ENCODE measurements at places on chromosomes 6 and 20.

GRCh38 chr6:21678990-21679389 lies 85.4 kb downstream of the SOX4 start:
- DNase-seq = no peak

DNA sequence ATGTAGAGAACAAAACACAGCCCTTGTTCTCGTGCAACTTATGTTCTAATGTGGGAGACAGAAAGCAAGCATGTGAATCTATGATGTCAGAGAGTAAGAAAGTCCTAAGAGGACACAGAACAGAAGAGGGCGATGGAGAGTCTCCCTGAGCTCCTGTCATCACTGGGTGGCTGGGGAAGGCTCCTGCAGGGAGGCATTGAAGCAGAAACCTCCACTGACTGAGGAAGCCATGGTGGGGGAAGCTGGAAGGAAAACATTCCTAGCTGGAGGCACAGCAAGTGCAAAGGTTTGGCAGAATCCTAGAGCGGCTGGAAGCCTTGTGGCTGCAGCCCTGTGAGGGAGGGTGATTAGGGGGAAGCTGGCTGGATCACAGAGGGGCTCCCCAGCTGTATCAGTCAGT lies 248.0 kb downstream of the CDH26 start:
- peak; percentile 22 for DNase-seq

DNA sequence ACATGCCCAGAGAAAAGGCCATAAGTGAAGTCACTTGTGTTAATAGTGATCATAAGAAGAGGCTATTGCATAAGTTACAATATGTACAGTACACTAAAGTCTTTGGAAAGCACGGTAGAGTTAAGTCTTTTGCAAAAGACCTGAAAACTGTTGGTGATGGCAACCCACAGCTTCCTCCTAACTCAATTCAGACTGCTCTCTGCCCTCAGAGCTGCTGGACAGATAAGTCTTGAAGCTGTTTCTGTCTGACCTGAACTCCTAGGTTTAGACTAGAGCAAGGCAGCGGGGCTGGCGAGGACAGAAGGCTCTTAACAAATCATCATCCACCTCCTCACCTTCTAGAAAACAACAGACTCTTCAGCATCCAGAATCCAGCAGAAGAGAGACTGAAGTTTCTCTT lies 125.4 kb downstream of the CD24 start:
- no peak for DNase-seq

DNA sequence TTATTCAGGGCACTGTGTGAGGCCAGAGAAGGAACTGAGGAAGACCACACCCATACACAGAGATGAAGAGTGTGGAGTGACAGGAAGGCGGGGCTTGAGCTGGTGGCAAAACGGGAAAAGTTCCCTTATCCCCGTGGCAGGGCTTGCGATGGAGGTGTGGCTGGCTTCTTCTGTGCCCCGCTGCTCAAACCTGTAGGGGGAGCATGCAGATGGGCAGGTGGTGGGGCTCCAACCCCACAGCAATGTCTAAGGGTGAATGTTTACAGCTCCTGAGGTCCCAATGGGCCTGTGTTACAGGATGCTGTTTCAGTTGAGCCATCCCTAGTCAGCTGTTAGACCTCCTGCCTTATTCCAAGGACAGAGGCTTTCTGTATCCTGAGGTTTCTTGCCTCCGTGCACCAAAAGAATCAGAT lies 105.9 kb downstream of the LY86 start:
- peak; percentile 47 for DNase-seq

DNA sequence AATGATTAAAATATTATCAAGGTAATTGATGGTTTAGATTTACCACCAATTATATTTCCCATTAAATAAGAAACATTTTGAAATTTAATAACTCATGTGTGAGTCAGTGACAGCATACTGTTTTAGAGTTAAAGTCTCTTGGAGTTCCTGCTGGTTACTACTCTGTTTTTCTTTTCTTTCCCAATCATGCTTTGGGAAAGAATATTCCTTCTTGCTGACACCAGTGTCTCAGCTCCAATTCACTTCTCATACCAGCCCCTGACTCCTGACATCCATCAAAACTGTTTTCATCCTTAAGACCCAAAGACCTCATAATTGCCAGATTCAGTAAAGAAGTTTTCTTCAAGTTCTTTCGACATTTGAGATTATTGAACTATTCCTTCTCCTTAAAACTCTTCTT lies 50.3 kb downstream of the AIG1 start:
- DNase-seq = no peak

DNA sequence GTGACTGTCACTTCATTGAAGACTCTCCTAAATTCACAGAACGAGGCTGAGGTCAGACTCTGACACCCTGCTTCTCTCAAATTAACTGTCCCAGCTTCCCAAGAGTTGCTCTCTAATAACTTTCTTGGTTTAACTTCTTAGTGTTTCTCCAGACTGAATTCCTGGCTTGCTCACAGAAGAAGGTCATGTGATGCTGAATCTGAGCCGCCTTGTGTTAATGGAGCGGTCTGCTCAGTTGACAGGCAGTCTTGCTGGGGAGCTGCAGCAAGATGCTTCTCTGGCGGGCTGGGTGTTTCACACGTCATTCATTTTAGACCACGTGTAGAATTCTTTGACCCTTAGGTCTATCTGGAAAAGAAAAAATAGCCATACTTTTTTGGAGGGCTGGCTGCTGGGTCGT lies 107.3 kb downstream of the FOXO3 start:
- no peak for DNase-seq

DNA sequence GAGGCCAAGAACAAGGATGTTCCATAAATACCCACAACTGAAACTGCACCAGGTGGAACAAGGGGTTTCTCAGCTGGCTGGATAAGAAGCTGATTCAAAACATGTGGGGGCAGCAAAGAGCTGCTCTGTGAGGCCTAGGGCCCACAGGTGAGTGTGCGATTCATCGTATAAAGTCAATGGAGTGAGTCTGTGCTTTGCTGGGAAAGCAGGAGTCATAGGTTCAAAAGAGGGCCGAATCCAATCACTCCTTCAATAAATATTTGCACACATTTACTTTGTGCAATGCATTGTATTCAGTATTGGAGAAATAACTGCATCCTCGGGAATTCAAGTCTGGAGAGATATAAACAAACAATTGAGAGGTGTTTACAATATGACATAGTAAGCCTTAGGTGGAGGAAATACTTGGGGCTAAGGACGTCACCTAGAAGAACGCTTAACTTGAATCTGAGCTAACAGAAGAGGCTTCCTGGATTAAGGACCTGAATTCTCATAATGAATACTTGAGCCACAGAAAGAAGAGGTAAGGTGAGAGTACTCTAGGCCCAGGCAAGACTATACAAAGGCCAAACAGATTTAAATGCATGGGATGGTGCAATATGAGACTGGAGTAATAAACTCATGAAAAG lies 83.7 kb upstream of the TMEM30A start:
- DNase-seq = no peak

DNA sequence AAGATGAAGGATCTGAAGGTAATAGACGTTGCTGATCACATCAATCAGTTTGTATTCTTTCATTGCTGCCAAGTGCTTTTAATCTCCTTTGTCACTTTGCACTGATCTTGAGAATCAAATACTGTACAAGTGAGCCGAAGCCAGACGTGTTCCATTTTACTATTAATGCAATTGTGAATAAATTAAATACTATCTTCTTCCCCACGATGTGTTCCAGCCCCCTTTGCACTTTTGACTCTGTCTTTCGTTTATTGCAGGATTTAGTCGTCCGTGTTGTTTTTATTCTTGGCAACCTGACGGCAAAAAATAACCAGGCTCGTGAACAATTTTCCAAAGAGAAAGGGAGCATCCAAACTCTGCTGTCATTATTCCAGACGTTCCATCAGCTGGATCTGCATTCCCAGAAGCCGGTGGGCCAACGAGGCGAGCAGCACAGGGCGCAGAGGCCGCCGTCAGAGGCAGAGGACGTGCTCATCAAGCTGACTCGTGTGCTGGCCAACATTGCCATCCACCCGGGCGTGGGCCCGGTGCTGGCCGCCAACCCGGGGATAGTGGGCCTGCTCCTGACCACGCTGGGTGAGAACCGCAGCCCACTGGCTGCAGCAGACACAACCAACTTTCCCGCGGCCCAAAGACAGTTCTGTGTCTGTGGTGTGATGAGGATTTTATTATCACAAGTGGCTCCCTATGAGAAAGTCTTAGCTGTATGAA lies 104.7 kb downstream of the ARMC2 start:
- DNase-seq = no peak

DNA sequence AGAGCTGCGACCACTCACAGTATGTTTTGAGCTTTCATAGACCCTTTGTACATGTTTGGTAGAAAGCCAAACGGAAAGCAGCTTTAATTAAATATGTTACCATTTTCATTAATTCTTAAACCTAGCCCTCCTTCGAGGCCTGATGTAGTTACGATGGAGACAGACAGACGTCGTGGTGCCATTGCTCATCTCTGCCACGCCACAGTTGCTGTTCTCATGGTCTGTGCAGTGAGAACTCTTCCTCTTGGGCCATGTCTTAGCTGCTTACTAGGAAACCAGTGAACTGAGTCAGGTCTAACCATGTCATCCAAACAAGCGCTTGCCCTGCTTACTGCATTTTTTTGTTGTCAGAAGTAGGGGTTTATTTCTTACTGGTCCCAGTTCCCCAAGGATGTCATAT lies 62.8 kb downstream of the SNX9 start:
- DNase-seq = no peak

DNA sequence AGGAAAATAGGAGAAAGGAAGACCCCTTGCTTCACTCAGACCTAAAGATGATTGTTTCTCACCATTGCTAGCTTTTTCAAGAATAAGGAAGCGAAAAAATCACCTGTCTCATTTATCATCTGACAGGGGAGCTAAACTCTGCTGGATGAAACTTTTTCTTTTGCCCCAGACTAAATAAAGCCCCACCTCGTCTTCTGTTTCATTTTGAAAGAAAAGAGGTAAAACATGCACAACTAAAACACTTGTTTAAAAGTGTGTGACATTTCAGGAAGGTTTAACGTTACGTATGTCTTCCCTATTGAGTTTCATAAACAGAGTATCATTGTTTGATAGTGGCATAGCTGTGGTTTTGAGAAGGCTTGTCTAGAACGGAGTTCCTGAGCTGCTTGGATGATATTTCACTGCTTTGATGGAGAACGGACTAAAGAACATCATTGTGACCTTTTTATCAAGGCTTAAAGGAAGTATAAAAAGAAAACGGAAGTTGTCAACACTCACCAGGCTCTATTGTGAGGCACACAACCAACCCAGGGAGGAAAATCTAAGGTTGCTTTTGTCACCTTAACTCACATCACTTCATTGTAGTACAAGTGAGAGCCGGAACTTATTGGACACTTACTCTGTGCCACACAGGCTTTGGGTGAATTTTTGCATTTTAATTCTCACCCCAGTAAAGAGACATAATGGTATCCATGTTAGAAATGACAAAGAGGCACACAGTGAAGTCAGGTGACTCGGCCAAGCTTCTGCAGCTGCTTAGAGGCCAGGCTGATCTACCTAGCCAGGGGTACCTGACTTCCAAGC lies 29.5 kb downstream of the TSHZ2 start:
- DNase-seq = no peak

- DNase-seq = no peak
Observed at GRCh38 chr6:148425443-148425842, 82.8 kb downstream of the SASH1 start.

DNA sequence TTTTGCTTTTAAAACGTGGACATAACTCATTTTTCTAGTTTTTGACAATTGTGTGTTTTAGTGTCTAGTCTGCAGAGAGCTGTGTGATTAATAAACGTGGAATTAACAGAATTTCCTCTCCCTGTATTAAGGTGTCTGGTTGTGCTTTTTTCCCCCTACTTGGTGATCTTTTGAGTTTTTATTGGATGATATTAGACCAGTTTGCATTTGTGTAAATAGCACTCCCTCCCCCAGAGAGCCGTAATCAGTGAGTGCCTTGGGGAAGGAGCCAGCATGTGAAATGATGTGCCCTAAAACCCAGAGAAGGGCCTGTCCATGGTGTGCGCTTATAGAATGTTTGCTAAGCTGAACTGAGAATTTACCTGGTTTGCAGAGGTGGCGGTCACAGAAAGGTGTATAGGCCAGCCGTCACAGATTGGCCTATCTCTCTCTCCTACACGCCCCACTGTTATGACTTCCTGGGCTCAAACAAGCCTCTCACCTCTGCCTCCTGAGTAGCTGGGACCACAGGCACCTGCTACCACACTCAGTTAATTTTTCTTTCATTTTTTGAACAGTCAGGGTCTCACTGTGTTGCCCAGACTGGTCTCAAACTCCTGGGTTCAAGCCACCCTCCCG lies 42.4 kb downstream of the ALDH5A1 start:
- no peak for DNase-seq

GRCh38 chr20:23147964-23148730 lies 62.0 kb upstream of the CD93 start:
- DNase-seq = peak; percentile 98

DNA sequence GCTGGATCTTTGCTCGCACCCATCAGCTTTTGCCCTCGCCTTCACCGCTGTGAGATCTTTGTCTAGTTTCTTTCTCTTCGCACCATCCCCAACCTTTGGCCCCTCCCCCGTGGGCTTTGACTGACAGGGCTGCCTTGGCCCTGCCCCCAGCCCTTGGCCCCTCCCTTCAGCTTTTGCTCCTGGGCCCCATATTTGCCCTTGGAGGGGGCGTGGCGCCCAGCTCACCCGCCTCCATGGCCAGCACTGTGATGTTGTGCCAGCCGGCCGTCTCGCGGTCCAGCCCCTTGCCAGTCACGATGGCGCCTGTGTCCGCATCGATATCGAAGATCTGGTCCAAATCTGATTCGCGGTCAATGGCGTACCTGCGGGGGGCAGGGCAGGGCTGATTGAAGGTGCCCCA lies 81.1 kb downstream of the CD40 start:
- DNase-seq = peak; percentile 59

DNA sequence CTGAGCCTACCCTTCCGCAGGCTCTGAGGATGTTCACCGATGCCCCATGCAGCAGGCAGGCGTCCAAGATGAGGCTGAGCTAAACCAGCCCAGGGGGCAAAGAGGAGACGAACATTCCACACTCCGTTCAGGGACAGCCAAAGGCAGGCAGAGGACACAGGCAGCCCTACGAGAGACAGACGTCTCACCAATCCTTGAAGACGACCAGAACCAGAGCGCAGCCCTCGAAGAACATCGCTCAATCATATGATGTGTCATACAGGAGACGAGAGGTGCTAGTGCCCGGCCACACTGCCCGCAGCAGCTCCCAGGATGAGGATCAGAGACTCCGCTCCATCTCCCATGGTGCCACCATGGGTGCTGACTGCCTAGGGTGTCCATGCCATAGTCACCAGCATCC lies 35.6 kb upstream of the TMEM181 start:
- DNase-seq = no peak

GRCh38 chr6:44732243-44732642 lies 344.7 kb downstream of the CDC5L start:
- no peak for DNase-seq

- DNase-seq = no peak
Observed at GRCh38 chr20:62663145-62664018, 21.1 kb downstream of the SLCO4A1 start.

DNA sequence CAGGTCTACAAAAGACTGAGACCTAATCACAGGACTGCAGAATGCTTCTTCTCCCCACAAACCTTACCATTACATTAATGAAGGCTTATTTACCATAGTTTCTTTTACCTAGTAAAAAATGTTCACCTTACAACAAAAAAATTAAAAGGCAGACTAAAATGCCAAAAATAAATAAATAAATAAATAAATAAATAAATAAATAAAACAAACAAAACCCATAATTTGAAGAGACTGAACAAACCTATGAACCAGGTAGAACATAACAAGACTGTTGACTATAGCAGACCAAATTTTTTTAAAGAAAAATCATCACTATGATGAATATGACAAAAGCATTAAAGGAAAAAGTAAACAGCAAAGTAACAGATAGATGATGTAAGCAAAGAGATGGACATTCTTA lies 946.3 kb downstream of the EPHA7 start:
- DNase-seq = no peak

GRCh38 chr6:151263967-151264366 lies 24.2 kb downstream of the AKAP12 start:
- no peak for DNase-seq
